ENCODE measurements at places on chromosomes 11 and 22.

DNA sequence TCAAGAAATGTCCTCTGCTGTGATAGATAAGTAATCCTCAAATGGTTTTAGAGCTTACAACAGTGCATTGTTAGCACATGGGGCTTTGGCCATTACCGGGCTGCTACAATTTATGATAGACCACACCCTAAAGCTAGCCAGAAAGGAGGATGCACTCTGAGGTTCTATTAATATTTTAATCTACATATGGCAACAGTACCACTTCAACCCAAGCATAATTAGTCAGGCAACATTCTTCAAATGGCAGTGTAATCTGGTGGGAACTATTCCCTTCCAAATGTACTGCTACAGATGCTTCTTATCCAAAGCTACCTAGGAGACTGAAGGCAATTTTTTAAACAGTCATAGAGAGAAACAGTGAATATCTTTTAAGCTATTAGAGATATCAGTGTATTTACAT is 697.6 kb downstream of the KCNA4 start:
- no peak for DNase-seq

DNA sequence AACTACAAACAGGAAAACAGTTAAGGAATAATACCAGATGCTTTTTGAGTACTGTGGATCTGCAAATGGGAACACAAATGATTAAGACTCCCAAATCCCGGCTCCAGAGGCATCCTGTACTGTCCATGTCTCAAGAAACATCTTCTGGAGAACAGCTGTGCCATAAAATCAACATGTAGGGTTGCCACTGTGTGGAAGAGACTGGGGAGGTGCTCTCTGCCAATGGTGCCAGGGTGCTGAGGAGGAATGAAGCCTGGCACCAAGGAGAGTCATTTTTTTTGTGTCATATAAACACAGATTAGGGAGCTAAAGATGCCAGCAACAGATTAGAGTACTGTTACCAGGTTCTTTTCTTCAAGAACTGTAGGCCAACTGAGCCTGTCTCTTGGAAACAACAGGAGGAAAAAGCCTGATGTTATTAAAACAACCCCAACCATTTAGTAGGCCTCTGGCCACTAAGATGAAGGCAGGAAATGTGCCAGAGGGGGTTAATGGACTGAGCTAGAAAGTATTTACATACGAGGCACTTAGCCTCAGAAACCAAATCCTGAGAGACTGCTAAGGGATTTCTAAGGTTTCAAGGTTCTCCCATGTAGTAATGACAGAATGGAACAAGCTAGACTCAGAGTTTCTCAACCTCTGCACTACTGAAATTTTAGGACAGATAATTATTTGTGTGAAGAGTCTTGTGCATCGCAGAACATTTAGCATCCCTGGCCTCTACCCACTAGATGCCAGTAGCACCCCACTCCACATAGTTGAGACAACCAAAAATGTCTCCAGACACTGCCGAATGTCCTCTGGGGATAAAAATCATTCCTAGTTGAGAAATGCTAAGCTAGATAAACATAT is 54.6 kb upstream of the CHRM4 start:
- no peak for DNase-seq

- no peak for DNase-seq
Observed at GRCh38 chr22:29260031-29260560, 7.7 kb downstream of the RHBDD3 start.

DNA sequence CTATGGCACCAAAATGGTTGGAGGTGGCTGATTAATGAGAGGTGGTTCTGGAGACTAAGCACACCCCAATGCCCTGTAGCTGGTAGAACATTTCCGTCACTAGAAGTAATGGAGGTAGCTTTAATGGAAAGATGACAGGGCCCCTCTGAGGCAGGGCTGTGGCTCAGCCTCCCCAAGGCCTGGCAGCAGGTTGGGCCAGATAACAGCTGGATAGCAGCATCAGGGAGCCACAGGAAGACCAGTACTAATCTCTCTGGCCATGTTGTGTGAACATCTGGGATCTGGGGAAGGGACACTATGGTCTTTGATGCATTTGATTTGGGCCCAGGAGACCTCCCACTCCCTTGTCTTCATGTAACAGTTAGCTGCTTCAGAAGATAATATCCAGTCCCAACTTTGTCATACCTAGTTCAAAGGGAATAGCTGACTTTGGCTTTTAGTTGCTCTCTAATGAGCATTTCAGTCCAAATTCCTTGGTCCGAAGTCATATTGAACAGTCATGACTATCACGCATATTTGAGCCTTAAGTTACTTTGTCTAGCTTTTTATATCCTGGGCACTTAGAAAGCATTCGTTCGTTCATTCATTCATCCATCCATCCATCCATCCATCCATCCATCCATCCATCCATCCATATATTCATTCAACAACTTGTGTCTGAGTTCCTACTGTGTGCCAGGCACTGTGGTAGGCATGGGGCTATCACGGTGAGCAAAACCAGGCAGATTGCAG is 53.0 kb upstream of the LMO2 start:
- no peak for DNase-seq

All from stimulated activated CD4-positive, alpha-beta T cell treated with anti-CD3 and anti-CD28 coated beads, TNF-alpha, amount 100 ng/mL, for 24 hours (primary cell).